ENCODE measurements at places on chromosomes 3 and 15.

DNA sequence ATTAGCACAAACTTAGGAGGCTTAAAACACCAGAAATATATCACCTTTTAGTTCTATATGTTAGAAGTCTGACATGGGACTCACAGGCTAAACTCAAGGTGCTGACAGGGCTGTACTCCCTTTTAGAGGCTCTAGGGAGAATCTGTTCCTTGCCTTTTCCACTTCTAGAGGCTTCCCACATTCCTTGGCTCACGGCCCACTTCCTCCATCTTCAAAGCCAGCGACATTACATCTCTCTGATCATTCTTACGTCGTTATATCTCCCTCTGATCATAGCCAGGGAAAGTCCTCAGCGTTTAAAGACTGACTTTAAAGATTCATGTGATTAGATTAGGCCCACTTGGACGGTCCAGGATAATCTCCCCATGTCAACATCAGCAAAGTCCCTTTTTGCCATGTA is 166.3 kb downstream of the GREM1 start:
- DNase-seq, result no peak

DNA sequence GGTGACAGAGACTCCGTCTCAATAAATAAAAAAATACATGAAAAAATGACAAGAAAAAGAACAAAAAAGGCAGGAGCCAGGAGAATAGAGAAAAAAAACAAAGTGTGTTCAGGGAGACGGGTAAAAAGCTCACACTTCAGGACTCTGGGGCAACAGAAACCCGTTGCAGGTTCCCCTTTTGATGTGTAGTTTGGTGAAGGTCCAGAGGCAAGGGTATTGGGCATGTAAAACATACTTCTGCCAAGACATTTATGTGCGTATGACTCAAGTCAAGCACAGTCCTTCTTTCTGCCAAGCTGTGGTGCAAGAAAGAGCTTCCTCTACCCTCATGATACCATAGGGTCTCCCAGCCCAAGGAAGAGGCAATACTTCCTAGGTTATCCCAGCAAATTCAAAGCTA is 33.4 kb upstream of the STRIT1 start:
- DNase-seq, result no peak

DNA sequence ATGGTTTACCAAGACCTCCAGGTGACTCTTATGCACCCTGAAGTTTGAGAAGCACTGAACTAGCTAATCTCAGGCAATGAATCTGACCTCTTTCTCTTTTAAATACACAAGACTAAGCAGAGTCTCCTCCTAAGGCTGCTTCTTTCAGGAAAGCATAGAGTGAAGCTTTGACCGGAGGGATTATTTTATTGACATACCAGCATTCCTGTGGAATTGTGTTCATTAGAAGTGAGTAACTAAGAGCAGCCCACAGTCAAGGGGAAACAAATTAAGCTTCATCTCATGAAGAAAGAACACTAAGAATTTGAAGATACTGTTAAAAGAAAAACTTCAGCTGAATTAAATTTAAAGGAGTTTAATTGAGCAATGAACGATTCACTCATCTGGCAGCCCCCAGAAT is 963.5 kb downstream of the NTRK3 start:
- DNase-seq, result no peak

GRCh38 chr15:93454788-93455187 is 365.8 kb upstream of the RGMA start:
- DNase-seq, result no peak

DNA sequence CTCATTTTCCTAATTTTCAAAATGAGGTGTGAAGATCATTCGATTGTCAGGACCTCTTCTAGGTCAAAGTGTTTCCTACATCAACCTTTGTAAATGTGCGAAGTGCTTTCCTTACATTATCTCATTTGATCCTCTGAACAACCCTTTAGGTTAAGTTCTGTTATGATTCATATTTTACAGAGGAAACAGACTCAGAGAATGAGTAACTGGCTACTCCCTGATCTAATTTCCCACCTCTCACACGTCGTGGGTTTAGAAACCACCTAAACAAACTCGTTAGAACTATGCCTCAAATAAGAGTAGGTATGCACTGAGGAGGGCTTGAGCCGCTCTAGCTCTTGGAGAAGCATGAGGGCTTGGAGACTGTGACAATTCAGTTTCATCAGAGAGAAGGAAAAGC is 148.6 kb downstream of the CD47 start:
- DNase-seq, result no peak

DNA sequence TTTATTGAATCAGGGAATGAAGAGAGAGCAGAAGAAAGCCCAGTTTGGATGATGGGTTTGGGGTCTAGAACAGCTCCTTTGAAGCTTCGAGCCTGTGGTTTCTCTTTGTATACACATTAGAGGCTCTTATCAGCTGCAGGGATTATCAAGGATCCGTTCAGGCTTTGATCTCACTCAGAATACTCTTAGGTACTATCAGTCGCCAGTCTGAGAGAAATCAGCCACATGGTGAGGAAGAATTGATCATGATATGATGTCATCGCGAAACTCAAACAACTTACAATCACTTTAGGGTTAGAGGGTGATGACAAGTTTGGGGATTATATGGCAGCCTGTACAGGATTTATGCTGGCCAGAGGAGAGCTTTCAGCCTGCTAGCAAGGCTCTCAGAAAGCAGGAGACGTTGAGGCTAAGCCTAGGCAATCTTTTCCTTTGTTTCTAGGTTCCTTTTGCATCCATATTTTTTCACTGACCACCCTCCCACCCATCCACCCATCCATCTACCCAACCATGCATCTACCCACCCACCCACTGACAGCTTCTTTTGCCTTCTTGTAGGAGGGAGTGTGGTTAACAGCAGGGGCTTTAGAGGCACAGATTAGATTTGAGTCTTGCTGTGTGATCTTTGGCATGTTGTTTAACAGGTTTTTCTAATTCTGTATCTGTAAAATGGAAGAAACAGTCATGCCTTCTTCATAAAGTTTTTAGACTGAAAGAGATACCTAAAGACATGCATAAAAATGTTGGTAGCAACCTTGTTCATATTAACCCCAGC is 330.4 kb upstream of the LRRFIP2 start:
- no peak for DNase-seq

DNA sequence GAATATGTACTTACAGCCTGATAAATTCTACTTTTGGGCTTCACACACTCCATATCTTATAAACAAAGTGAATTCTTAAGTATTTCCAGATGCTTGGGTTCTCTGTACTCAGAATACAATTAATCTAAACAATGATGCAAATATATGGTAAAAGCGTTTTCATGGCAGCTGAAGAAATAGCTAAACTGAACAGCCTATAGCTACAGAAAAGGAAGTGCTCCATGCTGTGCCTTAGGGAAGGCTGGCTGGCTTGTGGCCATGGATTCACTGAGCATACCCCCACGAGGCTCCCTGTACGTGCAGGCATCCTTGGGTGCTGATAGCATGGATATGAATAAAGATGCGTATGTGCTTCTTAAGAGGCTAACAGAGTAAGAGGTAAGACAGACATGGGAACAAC is 264.0 kb downstream of the KLF13 start:
- DNase-seq, result no peak

DNA sequence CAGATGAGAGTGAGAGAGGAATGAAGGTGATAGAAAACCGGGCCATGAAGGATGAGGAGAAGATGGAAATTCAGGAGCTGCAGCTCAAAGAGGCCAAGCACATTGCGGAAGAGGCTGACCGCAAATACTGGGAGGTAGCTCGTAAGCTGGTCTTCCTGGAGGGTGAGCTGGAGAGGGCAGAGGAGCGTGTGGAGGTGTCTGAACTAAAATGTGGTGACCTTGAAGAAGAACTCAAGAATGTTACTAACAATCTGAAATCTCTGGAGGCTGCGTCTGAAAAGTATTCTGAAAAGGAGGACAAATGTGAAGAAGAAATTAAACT is 88.9 kb downstream of the EOMES start:
- no peak for DNase-seq

GRCh38 chr15:76234337-76234889 is 76.9 kb downstream of the ETFA start:
- DNase-seq, result no peak

DNA sequence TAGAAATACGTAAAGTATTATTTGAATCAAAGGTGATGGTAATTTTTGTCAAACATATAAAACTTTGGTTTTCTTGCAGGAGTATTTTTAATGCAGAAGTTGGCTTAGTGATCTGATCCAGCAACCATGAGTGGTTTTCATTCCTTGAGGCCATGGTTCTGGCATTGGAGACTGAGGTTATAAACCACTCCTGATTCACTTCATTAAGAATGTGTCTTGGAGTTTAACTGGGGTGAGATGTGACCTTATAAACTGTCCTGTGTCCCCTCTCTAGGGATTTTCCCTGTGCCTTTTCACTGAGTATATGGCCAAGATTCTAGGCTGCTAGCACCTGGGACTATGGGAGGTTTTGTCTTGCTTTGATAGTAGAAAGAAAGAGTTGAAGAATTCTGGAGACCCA is 94.3 kb downstream of the RYR3 start:
- DNase-seq, result no peak

- no peak for DNase-seq
Measured at GRCh38 chr3:97940034-97940433, 32.2 kb downstream of the RIOX2 start.
